Frontal cortex (tissue), 4 donors: ENCODE measurements at places on chromosomes 7 and 10. TPM values are rescaled to one million over a fixed set of nuclear protein-coding genes. Genes with fewer than 3 reads are reported as not detected.

GRCh38 chr7:7201578-7202374, 19.4 kb downstream of the C1GALT1 start:
- no peak for DNase-seq

GRCh38 chr10:130854151-130854550, 457.4 kb downstream of the TCERG1L start:
- DNase-seq = no peak

DNA sequence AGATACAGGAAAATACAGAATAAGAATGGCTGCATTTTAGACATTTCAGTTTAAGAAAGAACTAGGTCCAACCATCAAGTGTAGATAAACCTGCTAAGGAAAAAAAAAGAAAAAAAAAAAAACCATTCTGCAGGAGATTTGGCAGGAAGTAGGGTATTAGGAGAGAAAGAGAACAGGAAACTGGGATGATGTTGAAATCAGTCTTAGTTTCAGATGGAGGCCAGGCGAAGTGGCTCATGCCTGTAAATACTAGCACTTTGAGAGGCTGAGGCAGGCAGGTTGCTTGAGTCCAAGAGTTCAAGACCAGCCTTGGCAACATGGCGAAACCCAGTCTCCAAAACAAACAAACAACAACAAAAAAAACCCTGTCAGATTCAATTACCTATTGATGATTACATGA, 120.2 kb downstream of the RAB11FIP2 start:
- DNase-seq = no peak

GRCh38 chr7:127107601-127108007, 145.1 kb downstream of the GRM8 start:
- no peak for DNase-seq

DNA sequence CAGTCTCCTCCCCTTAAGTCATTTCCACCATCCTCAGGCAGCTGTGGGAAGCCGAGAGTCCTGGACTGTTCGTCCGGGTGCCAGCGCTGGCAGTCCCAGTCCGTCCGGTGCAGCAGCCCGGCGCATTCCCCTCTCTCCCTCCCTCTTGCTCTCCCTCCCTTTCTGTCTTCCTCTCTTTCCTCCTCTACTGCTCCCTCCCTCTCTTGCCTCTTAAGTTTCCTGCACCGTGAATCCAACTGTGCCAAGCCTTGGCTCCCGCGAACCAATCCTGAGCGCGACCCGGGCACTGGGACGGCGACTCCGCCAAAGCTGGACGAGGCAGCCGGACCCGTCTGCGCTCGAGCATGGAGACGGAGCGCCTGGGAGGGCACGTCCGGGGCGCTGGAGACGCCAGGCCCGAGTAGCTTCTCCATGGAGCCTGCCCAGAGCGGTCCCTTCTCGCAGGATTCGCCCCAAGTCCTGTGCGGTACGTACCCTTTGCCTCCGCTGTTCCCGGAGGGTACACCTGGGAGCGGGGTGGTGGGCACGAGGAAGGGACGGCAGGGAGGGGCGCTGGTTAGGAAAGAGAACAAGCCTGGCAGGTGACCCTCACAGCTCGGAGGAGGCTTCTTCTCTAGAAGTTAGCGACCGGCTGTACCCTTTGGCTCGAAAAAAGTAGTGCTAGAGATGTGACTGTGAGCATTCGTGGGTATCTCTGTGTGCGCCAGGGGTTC, 1.0 kb downstream of the NXPH1 start:
- no peak for DNase-seq

- no peak for DNase-seq
Observed at GRCh38 chr10:50361946-50362345, 110.6 kb upstream of the ASAH2 start.

DNA sequence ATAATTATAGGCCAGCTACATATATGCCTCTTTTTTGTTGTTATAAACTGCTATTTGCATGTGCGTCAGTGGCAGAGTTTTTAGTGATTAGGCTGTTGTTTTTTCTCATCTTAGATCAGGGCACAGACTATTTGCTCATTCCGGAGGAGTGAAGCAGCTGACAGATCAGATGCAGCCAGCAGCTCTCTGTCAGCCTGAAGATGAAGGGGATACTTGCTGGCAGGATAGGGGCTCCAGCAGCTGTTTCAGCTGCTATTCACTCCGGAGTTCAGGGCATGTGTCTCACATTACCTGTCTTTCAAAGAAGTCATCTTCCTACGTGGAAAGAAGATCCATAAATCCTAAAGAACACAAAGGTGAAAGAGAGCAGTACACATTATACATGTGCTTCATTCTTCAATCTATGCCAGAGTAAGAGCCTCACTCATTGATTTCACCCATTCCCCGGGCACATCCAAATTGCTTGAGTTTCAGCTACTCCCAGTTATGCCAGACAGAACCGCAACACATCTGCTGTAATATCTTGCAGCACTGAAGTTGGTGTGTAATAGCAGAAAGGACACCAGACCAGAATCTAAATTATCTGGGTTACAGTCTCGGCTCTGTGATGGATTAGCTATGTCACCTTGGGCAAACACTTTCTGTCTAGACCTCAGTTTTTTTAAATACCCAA, 182.8 kb upstream of the CHRM2 start:
- no peak for DNase-seq

DNA sequence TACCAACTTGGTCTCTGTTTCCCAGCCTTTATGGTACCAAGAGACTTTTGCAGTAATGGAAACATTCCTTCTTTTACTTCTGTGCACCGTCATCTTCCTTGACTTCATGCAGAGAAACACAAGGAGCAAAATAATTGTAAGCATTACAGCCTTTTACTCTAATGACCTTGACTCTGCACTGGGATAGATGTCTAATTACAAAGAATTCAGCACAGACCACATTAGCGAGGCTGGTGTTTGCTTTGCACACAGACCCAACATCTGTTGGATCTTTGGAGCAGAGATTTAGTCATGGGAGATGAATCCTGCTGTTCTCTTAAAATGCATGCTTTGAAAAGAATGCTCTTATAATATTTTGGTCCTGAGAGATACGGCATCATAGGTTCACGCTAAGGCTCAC, 261.6 kb downstream of the TWIST1 start:
- no peak for DNase-seq

DNA sequence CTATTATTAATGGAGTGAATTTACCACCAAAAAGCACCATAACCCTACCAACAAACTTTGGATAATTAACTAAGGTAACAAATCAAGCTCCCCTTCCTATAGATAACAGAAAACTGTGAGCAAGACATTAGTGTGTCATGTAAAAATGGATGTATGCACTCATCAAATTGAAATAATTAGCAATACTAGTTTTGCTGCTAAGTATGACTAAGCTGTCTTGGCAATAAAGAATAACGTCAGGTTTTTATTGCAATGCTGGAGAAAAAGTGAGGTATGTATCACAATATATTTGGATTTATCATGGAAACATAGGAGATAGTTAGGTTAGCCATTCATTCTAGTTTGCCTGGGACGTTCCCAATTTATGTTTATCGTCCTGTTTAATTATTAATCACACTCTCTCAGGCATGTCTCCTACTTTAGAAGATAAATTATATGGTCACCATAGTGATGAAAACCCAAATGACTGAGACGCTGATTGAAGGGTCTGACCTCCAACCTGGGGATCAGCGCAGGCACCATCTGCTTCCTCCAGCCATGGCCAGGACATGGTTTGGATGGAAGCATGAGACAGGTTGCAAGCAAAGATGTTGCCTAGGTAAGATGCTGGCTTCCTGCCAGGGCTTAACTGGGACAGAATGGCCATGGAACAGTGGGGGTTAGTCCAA, 125.6 kb downstream of the FANK1 start:
- DNase-seq = no peak

- no peak for DNase-seq
Observed at GRCh38 chr10:103564776-103565520, 71.4 kb downstream of the NEURL1 start.

DNA sequence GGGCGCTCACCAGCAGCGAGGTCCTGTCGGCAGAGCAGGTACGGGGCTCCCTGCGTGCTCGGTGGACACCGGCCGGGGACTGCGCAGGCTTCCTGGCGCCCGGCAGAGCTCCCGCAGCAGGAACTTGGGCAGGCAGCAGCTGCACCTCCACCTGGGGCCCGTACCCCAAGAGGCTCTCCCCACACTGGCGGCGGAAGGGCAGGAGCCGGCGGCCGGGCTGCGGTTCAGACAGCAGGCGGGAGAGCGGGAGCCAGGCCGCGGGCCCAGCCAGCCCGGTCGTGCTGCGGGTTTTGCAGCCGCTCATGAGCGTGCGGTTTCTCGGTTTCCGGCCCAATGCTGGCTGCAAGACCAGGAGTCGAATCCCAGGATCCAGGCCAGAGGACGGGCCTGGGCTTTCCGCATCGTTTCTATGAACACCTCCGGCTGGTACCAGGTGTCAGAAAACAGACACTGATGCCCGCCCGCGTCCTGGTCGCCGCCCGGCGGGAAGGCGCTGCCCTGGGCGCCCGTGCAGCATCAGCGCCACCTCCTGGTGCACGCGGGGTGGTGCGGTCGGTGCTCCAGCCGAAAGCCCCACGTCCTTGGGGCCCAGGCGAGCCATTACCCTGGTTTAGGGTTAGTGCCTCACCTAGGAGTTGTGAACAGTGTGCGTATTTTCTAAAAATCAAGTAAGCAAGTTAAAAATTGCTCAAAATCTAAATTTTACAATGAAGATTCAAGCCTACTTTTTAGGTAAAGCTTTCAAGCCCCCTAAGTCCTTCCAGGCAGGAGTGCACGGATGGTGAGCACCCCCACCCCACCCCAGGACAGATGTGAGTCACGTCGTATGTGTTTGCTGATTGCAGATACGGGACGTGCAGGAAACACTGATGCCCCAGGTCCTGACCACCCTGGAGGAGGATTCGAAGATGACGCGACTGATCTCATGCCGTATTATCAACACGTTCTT, 47.4 kb upstream of the PRKAR1B start:
- DNase-seq = peak; percentile 76

GRCh38 chr7:115721293-115722217, 309.0 kb downstream of the TFEC start:
- DNase-seq = no peak

DNA sequence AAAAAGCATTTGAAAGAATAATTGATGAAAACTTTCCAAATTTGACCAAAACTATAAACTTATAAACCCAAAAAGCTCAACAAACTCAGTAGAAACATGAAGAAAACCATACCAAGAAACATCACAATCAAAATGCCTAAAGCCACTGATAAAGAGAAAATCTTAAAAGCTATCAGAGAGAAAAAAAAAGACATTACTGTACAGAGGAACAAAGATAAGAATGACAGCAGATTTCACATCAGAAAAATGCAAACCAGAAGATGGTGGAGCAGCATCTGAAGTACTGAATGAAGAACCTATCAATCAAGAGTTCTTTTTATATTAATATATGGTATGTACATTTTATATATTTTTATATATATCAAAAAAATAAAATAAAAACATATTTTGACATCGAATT, 2.4 kb upstream of the GPAM start:
- no peak for DNase-seq

- DNase-seq = no peak
Observed at GRCh38 chr10:73590881-73591799, at the start of gene USP54. TSS of gene USP54 (minus strand) at chr10:73591342. CDS start at chr10:73575658, 15,684 bp downstream.

DNA sequence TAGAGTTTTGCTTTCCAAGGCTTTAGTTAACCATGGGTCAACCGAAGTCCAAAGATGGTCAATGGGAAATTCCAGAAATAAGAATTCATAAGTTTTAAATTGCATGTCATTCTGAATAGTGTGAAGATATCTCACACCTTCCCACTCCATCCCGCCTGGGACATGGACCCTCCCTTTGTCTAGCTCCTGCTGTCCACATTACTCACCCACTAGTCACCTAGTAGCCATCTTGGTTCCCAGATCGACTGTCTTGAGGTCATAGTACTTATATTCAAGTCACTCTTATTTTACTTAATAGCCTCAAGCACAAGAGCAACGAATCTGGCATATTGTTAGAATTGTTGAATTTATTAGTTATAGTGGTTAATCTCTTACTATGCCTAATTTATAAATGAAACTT, 366.6 kb downstream of the PRPF18 start:
- DNase-seq = no peak

- no peak for DNase-seq
Observed at GRCh38 chr7:33880787-33881186, 24.6 kb upstream of the BMPER start.

- DNase-seq = no peak
Observed at GRCh38 chr7:116886543-116887156, 24.3 kb downstream of the CAPZA2 start.

DNA sequence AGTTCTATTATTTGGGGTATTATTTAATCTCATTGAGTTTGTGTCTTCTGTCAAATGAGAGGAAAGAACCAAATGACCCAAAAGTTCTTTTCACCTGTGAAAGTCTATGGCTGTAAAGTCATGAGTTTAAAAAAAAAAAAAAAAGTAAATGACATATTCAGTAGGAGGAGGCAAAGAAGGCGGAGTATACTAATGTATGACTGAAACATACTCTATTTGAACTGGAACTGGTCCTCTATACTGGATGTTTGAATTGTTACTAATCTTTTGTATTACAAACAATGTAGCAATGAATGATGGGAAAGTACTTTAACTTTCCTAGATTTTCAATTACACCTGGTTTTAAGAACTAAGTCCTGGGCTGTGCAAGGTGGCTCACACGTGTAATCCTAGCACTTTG, 24.9 kb upstream of the GSAP start:
- no peak for DNase-seq

- no peak for DNase-seq
Observed at GRCh38 chr7:21969822-21970221, 24.1 kb upstream of the CDCA7L start.

GRCh38 chr10:111209692-111210091, 132.9 kb downstream of the ADRA2A start:
- no peak for DNase-seq

GRCh38 chr7:29297194-29297890, 102.8 kb downstream of the CHN2 start:
- no peak for DNase-seq

DNA sequence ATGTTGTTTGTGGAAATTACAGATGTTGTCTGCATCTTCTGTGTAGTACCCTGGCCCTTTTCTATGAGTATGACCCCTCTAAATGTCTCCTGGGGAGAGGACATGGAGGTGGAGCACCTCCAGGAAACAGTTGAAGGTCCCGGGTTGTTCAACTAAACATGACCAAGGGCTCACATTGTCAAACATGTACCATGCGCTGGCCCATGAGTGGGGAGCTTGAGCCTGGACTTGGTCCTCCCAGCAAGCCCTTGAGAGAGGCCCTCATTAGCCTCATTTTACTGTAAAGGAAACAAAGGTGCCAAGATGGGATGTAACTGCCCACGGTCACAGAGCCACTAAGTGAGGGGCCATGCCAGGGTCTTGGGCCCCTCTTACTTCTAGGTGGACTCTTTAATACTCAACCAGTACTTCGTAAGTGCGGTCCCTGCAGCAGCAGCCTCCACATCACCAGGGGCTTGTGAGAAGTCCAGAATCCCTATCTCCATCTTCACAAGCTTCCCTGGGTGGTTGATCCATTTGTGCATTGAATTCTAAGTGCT, 31.2 kb downstream of the C10orf71 start:
- no peak for DNase-seq

Gene LRRN3
- total RNA-seq = 153 TPM

Gene TAS2R4
- total RNA-seq = 2.0 TPM

Gene SHTN1
- 50.5 TPM for total RNA-seq

Gene CHRM2
- 5.3 TPM for total RNA-seq

Gene SPDYE2B
- total RNA-seq = not detected

Gene ZYX
- 4.5 TPM for total RNA-seq

Gene STYXL1
- 16.3 TPM for total RNA-seq

Gene ADIRF
- 0.41 TPM for total RNA-seq

Gene PITX3
- total RNA-seq = not detected

Gene TMEM184A
- total RNA-seq = not detected
